Muscle of back (tissue), 13 donors: ENCODE measurements at places on chromosomes 3 and 15. TPM values are rescaled to one million over a fixed set of nuclear protein-coding genes. Genes with fewer than 3 reads are reported as not detected.
A peak's percentile ranks its signal among the peaks of the same experiment; 100 is the strongest.

DNA sequence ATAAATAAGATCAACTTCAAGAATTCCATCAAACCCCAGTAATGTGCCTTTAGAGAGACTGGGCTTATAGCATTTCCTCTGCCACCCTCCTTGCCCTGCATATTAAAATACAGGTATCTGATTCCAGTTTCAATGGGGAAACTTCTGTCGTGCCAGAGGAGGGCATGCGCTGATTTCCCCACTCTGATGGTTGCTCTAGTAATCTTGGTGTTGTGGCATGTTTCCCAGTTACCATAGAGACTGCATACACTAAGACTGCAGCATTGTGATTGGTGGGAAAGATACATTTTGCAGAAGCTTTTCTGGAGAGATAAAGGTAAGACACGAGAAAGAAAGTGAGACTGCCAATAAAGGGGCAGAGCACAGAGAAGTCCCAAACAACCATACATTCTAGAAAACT lies 225.6 kb downstream of the TIGIT start:
- DNase-seq: no peak

DNA sequence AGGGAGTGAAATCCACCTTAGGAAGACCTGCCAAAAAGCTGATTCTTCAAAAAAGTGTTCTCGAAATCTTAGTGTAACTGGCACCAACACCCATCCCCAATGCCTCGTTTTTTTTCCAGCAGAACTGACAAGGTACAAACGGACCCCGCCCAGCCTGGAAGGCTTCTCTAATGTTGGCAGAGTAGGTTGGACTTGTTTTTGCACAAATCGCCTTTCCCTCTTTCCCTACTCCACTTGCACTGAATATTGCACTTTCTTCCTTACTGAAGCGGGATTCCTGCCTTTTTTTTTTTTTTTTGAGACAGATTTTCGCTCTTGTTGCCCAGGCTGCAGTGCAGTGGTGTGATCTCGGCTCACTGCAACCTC lies 544 bp upstream of the TIMMDC1 start:
- DNase-seq: peak; percentile 31

DNA sequence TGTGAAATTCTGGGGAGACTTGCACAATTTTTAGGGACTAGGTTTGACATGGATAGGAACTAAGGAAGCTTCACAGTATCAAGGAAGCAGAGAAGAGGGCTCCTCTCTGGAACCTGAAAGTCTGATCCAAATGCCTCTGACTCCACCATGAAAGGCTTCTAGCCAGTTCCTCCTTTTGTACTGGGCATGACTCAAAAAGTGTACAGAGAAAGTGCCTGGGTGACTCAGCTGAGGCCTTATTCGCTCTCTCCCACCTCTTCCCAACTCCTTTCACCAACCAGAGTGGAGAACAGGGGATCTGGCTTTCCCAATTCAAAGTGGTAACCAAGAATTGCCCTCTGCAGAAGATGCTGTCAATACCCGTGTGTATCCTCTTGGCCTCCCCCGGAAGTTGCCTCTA lies 342.9 kb upstream of the PROK2 start:
- no peak for DNase-seq

DNA sequence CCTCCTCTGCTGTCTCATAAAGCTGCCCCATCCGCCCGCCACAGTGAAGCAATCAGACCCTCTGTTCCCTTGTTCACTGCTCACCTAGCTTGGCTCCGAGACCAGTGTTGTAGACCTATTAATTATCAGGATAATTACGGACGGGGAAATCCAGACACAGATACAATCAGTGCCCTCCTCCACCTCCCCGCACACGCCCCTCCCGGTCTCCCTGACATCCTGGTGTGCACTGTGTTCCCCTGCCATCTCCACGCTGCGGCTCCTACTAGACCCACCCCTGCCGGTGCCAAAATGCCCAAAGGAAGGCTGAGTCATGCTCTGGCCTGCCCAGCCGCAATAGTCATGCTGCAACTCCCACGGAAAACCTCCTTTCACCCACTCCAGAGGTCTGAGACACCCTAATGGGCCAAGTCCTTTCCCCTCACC lies 277.3 kb upstream of the TLE3 start:
- DNase-seq: no peak

GRCh38 chr3:142507241-142507640 lies 59.4 kb upstream of the XRN1 start:
- no peak for DNase-seq

GRCh38 chr3:42247576-42248027 lies 18.4 kb downstream of the CCK start:
- DNase-seq: peak; percentile 71

Gene CCR8
- not detected for polyA plus RNA-seq

Gene GOLGA6L10
- polyA plus RNA-seq: 0.43 TPM
